ENCODE measurements at places on chromosomes 5 and 9.

DNA sequence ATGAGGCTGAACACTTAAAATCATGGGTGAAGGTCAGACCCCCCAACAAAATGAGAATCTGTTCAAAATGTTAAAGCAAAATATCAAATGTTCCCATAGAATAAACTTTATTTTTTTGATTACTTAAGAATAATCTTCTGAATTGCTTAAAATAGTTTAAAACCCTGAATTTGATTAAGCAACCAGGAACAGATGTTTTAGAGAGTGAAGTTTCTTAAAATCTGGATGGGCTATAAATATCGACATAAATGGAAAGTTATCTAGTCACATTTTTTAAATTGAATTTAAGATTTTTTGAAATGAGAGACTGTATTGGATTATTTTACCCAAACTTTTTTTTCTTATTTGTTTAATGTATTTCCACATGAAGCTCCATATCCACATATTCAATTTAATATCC, 98.5 kb downstream of the ADAMTS12 start:
- DNase-seq = no peak

DNA sequence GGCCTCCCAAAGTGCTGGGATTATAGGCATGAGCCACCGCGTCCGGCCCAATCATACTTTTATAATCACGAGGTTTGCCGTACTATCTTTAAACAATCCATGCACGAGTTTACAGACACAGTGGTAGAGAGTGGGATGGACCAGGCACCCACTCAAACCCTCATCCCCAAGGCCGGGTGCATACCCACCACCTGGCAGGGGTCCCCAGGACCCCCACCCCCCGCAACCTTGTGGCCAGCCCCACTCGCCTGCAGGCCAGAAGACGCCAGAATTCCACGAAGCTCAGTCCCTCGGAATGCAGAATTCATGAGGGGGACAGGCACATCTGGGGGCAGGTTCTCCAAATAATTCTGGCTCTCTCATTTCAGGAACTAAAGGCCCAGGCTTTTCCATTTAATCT, 17.1 kb downstream of the NACC2 start:
- no peak for DNase-seq

DNA sequence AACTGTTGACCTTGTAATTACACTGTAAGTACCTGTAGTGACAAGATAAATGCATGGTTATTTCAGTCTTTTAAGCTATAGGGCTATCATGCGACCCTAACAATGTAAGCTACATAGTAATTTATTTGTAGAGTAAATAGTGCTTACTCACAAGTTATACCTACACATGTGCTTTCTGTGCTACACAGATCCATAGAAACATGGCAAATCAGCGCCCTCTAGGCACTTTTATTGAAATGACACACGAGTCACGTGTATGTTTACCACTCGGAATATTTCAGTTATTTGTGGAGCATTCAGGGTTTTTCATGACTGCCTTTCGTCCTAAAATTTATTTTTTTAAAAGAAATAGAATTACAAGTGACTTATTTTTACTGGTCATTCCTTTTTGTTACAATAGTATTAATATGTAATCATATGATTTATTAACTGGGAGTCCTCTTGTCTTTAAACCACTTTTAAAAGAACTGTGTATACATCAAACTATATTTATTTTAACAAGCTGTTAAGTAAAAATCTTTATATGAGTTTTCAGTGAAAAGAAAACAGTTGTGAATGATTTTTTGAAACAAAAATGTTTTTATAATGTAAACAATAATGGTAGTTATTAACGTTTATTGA, 1242.3 kb upstream of the WWC1 start:
- DNase-seq = no peak

- no peak for DNase-seq
Measured at GRCh38 chr5:149400304-149400703, 21.2 kb upstream of the IL17B start.

DNA sequence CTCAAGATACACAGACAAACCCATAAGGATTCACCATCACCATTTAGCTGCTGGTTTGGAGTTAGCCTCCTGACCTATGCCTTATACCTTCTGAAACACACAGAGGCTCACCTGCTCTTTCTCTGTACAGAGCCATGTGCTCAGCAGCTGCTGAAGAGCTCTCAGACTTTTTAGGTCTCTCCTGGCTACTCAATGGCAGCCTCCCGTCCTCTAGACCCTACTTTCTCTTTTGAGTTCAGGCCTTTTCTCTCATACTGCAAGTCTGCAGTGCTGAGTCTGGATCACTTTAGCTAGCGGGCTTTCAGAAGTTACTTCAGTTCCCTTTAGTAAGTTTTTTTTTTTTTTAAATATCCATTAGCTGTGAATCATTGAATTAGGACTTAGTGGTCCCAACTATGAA, 25.7 kb downstream of the LVRN start:
- no peak for DNase-seq

- no peak for DNase-seq
Measured at GRCh38 chr9:19663570-19663969, 125.3 kb downstream of the SLC24A2 start.

DNA sequence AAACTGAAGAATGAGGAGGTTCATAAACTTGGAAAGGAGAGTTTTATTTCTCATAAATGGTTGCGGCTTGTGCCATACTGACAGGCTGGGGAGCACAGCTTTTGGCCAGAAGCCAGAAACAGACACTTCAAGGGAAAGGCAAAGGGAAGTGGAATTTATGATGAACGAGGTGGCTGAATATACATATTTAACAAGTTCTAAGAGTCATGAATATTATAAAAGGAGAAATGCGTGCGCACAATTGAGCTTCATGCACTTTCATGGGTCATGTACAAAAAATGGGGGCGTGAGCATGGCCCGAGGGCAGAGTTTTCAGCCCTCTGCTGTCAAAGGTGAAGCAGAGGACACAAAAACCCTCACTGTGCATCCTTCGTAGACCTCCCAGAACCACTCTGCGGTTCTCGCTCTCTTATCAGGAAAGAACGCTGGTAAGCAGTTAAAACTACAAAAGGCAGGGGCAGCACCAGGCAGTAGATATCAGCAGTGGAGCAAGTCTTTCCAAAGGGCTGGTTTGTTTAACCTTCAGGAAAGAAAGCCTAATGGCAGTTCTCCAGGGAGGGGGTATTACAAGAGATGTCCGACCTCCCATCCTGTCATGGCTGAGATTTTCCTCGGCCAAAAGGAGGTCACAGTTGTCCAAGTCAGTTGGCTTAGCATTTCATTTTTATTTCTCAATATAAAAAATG, 29.0 kb downstream of the AUH start:
- no peak for DNase-seq

DNA sequence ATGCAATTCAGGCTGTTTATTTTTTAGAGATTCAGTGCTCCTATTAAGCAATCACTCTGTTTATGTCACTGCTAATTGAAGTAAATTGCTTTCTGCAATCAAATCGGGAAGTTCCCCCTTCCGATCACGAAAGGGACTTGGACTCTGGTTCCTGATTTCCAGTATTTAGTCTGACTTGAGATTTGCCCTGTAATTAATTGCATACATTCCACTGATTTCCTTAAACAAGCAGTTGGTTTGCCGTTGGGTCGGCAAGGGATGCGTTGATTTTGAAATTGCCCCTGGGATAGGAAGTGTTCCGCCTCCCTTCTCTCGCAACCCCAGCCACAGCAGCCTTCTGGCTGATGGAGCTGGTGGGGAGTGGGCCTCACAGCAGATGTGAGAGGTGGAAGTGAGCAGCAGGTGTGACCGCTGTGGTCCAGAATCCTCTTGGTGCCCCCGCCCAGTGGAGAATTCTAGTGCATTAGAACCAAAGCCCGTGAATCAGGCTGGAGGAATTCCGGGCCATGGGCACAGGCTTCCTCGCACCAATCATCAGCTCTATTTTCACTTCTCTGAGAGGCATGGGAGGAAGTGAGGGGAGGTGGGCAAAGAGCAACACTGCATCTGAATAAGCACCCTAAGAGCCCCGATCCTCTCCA, 102.5 kb downstream of the SPRY4 start:
- DNase-seq = no peak

GRCh38 chr5:172642926-172643871, 2.1 kb downstream of the NEURL1B start:
- DNase-seq = no peak

GRCh38 chr9:137974746-137975526, 97.4 kb downstream of the CACNA1B start:
- no peak for DNase-seq

DNA sequence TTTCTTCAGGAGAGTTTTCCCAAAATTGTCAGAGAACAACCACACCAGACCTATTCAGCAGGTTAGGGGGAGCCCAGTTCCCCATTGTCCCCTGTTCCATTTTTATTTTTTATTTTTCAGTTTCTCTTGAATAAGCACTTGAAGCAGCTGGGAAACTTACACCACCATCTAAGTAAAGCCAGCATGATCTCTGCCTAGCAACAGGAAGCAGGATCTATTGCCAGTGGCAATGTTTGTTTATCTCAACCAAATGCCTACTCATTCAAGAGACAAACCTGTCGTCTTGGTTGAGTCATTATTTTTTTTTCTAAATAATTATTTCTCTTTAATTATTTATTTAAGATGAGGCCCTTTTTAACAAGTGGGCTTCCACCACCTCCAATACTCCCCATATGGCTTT, 379.3 kb downstream of the PLK2 start:
- no peak for DNase-seq

DNA sequence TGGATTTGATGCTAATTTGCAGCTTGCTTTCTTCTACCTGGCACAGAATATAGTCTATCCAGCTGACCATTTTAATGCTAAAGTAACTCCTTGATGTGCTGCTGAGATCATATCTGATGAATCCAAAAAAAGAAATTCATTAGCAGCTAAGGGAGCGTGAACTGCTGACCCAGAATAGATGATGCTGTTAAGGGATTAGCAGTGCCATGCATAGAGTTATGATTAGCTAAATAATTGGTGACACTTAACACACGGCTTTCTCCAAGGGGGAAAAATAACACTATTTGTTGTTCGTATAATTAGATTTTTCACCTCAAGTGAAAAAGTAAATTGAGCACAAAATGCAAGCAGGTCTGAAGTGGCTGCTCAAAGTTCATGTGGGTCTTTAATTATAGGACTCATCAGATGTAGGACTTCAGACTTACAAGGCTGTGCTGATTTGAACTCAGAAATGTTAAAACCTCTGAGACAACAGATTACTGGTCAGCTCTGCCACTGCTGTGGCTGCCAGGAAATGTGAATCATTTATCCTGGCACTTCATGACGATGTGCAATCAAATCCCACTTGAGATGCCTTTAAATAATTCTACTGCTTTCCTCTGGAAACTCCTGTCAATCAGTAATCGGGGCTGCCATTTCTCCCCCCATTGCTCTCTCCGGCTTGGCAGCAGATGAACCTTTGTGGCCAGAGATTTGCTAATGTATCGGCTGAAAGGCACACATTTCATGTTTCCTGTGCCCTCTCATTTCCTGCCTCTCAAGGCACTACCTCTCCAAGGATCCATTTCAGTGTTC, 291.6 kb upstream of the C9orf72 start:
- no peak for DNase-seq

DNA sequence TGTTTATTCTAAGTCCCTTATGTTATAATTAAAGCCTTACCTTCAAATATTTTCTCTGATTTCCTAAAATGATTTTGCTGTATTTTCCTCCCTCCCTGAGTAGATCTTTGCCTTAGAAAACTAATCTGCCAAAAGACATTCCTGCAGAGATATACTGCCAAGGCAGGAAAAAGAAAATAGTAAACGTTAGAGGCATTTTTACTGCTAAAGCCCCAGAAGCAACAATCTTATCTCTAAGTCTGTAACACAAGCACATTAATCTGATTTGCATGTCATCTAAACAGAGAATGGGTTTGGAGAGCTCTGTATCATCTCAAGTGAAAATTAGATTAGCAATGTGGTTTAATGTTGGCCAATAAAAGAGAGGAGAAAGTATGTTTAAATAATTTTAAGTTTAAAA, 847.7 kb downstream of the MAT2B start:
- DNase-seq = no peak

GRCh38 chr5:116844015-116844414, 269.4 kb upstream of the SEMA6A start:
- no peak for DNase-seq

DNA sequence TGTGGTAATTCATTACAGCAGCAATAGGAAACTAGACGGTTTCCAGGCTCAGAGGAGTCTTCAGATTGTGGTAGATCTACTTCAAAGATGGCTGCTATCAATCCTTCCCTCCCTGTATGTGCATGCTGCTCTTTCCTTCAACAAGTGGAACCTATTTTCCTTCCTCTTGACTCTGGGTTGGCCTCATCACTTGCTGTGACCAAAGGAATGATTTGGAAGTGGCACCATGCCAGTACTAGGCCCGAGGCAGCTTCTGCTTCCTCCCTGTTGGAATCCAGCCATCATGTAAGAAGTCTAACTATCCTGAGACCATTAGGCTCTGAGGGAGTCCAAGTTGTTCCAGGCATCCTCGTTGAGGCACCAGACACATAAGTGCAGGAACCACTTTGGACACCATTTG, 46.5 kb upstream of the MCTP1 start:
- no peak for DNase-seq

DNA sequence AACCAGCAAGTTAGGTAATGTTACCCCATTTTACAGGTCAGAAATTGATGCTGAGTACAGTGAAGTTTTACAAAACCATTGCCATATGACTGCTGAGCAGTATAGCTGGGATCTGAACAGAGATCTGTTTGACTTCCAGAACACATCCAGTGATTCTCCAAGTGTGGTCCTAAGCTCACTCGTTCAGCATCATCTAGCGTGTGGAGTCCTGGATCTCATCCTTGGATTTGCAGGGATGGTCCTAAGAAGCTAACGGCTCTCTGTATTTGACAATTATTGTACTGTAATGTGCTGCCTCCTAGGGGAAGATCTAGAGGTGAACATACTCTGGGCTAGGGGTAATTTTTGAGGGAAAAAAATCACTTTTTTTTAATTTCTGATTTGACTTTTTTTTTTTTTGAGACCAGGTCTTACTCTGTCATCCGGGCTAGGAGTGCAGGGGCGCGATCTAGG, 1.4 kb downstream of the SLC26A2 start:
- no peak for DNase-seq

- DNase-seq = no peak
Measured at GRCh38 chr9:121559183-121559582, 59.5 kb upstream of the GGTA1 start.

DNA sequence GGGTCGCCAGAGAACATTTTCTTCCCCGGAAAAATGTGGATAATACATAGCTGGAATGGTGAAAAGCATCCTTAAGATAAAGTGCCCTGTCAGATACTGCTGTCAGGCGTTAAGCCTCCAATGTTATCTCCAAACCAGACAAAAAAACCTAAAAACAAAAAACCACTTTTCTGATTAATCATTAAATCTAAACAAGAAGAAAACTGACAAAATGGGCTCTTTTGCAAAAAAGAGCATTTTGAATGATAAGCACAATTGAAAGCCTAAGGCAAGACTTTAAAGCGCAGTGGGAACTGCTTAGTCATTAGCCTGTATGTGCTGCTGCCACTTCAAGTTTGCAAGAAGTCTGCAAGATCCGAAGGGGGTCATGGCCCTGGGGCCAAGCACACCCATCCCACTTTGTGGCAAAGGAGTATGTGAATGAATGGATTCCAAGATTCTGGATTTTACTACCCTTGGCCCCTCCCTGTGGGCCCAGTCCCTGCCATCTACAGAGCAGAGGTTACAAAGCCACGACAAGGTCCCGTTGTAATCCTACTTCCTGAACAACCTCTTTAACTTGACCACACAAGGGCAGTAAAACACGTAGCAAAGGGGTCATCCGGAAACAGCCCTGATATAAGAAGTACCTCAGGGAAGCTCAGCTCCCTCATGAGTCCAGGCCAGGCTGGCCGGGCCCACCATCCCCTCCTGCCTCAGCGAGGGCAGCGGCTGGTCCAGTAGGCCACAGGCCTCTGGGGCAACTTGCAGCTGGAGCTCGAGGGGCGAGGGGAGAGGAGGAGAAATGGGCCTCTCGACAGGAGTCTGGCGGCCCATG, 29.7 kb downstream of the SHB start:
- no peak for DNase-seq

GRCh38 chr9:93471124-93471523, 17.7 kb upstream of the FAM120AOS start:
- no peak for DNase-seq

Measured in stimulated activated CD4-positive, alpha-beta T cell treated with anti-CD3 and anti-CD28 coated beads, TNF-alpha, amount 100 ng/mL, for 48 hours (primary cell).